Panc1 (cell line): ENCODE measurements at places on chromosomes 6 and 20.

DNA sequence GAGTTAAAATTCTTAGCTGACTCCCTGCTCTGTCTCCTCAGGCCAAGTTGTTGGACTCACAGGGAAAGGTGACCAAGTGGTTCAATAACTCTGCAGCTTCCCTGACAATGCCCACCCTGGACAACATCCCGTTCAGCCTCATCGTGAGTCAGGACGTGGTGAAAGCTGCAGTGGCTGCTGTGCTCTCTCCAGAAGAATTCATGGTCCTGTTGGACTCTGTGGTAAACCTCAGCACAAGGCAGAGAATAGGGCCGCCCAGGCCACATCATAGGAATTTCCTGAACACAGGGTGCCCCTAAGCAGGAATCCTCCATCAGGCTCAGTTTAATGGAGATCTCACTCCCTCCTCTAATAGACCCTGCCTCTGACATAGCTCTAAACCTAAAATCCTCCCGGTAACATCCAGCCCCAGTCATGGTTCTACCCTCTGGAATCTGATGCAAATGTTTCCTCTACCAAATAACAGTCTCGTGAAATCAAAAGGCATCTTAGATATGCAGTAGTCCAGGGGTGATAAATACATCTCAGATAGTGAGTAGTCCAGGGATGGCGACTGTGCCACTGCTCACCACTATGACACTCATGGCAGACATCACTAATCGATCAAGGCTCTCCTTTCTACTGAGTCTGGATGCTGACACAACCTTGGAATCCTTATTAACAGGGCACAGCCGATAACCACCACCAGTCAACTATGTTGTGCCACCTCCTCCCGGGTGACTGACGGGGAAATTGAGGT is 18.3 kb downstream of the BPIFB1 start:
- no peak for DNase-seq

- no peak for DNase-seq
Measured at GRCh38 chr6:56278171-56278591, 30.8 kb upstream of the COL21A1 start.

- no peak for DNase-seq
Measured at GRCh38 chr6:131724114-131724513, 13.3 kb upstream of the CTAGE9 start.

GRCh38 chr6:154909821-154910220 is 85.3 kb upstream of the TIAM2 start:
- DNase-seq = no peak

DNA sequence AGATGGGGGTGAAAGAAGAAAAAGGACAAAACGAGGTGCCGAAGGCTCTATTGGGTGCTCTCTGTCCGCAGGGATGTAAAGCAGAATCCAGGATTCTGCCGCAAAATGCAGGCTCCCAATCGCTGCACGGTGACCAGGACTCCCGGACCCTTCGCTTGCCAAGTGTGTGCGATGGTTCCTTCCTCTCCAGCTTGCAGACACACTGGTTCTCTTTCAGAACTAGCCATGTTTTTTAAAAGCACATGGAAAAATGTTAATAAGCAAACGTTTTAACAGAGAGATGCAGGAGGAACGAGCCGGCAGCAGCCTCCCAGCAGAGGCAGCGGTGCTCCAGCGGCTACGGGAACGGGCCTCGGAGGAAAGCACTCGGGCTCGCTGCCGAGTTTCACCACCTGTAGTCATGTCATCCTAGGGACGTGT is 59.6 kb downstream of the ZNF831 start:
- no peak for DNase-seq

GRCh38 chr20:24765316-24766142 is 183.5 kb upstream of the CST7 start:
- no peak for DNase-seq

DNA sequence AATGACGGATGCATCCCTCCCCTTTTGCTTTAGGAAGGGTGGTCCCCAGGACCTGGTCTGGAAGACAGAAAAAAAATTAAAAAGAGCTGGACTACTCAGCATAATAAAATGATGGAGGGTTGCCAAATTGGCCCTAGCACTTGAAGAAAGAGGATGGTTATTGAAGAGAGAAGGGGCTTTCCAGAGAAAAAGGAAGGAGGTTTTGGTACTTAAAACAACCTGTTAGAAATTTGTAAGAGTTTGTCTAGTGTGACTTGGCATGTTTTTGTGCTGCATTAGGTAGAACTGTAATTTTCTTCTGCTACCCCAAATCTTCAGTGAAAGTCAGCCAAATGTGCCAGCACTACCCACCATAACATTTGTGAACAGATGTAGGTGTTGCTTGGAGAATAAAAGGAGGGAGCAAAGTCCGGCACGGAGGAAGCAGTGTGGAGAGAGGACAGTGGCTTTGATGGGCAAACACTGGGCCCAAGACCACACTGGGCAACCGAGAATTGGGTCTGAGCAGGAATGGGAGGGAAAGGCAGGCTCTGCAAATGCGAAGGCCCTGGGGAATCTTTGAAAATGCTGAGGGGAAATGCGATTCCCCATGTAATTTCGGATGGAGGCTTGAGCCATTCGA is 160.9 kb downstream of the QRSL1 start:
- DNase-seq = no peak

- no peak for DNase-seq
Measured at GRCh38 chr20:30488941-30489613, 768.4 kb upstream of the DEFB115 start.

DNA sequence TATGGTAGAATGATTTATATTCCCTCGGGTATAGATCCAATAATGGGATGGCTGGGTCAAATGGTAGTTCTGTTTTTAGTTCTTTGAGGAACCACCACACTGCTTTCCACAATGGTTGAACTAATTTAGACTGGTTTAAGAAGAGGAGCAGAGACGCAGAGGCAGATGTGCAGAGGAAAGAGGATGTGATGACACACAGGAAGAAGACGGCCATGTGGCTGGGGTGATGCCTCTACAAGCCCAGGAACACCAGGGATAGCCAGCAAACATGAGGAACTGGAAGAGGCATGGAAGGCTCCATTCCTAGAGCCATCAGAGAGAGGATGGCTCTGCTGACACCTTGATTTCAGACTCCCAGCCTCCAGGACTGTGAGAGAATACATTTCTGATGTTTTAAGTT is 218.3 kb upstream of the DTNBP1 start:
- DNase-seq = no peak

DNA sequence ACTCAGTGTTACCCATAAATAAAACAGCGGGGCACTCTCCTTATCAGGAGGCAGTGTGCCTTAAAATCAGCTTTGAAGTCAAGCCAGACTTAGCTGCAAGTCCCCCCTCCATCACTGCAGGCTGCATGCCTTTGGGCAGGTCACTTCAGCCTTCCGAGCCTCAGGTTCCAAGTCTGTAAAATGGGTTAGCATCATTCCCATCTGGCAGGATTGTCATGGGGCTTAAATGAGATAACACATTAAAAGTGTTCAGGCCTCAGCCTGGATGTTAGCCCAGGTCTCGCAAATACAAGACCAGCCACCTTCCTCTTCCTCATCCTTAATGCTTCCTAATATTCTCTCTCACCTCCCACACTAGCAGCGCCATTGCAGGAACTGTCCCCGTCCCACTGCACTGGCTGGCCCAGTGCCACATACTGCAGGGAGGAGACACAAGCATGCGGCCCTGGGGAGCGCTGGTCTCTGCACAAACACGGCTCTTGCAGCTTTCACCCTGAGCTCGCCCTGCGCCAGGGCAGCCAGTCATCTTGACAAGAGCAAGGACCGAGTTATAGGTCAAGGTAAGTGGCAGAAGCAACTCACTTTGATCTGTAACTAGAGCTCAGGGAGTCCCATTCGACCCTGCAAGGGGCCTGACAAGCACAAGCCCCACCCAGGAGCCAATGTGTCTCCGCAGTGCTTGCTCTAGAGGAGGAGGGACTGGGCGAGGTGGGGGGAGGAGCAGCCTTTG is 564.6 kb upstream of the AGPAT4 start:
- DNase-seq = no peak

DNA sequence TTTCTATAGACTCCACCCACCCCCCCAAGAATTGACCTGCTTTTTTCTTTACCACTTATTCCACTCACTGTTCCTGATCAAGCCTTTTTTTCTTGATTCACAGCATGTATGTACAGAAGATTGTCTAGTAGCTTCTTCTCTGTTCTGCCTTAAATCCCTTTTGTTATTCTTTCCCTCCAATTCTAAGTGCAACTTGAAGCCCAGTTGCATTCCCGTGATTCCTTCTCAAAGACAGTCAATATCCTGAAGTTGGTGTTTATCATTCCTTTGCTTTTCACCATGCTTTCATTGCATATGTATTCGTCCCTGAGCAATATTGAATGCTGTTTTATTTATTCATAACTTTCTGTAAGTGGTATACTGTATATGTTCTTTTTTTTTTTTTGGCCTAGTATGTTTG is 21.0 kb downstream of the XRN2 start:
- no peak for DNase-seq

- DNase-seq = no peak
Measured at GRCh38 chr6:130955755-130956154, 107.3 kb downstream of the EPB41L2 start.

GRCh38 chr6:34157851-34158250 is 12.0 kb upstream of the GRM4 start:
- DNase-seq = no peak

- DNase-seq = no peak
Measured at GRCh38 chr6:110617057-110617456, 140.6 kb upstream of the SLC22A16 start.

DNA sequence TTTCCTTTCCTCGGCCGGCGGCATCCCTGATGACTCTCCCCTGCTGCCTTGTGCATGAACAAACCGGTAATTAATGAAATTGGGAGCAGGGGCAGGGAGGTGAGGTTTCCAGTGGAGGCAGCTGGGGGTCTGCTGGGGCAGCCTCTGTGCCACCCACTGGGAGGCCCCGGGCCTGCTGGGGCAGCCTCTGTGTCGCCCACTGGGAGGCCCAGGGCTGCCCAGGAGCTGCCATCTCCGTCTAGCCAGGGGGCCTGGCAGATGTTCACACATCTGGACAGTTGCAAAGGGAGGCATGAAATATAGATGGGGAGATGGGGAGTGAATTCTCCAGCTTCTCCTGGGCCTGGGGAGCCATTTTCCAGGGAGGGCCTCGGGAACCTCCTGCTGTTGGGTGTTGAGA is 33.8 kb downstream of the TOX2 start:
- no peak for DNase-seq
